Smooth muscle cell of the pulmonary artery (primary cell): ENCODE measurements at places on chromosomes 1 and 21. TPM values are rescaled to one million over a fixed set of nuclear protein-coding genes. Genes with fewer than 3 reads are reported as not detected.

TMEM81 gene
- 1.7 and 1.9 TPM in 2 replicates for total RNA-seq

CD84 gene
- not detected in 2 replicates for total RNA-seq

SLC5A9 gene
- total RNA-seq, result not detected in 2 replicates

SLC9C2 gene
- total RNA-seq, result 0.03 TPM in 1 of 2 replicates, not detected in the other

USH2A gene
- under 0.01 TPM in 1 of 2 replicates, not detected in the other for total RNA-seq

SLC35E2B gene
- 39.8 and 45.2 TPM in 2 replicates for total RNA-seq

C1orf94 gene
- total RNA-seq, result 0.07 TPM in 1 of 2 replicates, not detected in the other

RGS13 gene
- total RNA-seq, result not detected in 2 replicates
